ENCODE measurements at places on chromosomes 1 and 21.
A peak's percentile ranks its signal among the peaks of the same experiment; 100 is the strongest.

- no peak for DNase-seq
These were observed 49.4 kb downstream of the SYDE2 start for GRCh38 chr1:85151446-85151845.

GRCh38 chr1:184823080-184823479 is 68.4 kb upstream of the EDEM3 start:
- no peak for DNase-seq

DNA sequence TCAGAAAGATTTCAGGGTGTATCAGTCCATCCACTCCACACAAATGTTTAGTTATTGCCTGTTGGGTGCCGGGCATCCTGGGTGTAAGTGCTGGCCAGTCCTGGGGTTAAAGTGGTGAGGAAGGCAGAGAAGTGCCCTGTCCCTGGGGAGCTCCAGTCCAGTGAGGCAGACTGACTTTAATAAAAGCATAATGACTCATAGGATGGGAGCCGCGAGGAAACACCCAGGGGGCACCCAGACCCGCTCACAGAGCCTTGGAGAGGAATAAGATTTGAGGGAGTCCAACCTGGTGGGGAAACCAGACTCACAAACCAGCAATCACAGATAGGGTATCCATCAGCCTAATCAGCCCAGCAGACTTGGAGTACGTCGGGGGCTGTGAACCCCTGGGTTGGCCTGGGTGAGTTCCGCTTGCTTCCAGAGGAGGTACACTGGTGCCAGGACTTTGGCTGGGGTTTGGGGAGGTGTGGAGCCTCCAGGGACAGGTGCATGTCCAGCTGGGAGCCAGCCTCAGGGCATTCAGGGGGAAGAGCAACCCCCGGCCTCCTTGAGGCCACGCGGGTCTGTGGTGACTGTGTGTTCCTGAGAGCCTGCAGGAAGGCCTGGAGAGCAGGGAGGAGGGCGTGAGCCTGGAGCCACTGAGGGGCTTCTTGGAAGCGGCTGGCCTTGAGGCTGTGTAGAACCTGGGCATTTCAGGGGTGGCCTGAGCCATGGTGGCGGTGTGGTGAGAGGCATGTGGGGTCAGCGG is 3.7 kb downstream of the PEAR1 start:
- DNase-seq: no peak

DNA sequence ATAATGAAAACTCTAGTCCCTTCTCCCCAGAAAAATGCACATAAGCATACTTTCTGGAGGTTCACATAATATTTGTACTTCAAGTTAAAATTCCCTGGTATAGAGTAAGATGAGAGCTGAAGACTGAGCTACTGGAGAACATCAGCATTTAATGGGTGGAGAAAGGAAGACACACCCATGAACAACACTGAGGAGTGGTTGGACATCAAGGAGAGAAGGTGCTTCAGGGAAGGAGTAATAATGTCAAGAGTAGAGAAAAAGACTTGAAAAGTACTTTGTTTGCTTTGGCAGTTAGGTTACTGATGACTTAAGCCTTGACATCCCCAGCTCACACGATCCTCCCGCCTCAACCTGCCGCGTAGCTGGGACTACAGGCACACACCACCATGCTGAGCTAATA is 21.9 kb downstream of the PEA15 start:
- no peak for DNase-seq

- no peak for DNase-seq
These were observed 16.8 kb downstream of the GNG4 start for GRCh38 chr1:235632506-235633401.

GRCh38 chr1:7250597-7251453 is 465.6 kb downstream of the CAMTA1 start:
- no peak for DNase-seq

DNA sequence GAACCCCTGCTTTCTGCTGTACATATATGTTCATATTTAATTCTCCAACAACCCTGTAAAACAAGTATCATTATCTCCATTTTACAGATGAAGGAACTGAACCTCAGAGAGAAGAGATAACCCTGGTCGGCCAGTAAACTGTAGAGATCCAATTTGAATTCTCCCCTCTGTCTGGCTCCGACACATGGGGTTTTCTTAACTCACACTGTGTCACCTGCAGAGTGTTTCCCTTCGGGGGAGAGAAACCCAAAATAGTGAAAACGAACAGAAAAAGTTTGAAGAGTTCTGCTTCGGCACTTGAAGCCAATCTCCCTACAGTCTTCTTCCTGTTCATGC is 17.4 kb upstream of the BCAR3 start:
- no peak for DNase-seq

GRCh38 chr21:34790341-34790740 is 121.5 kb downstream of the CLIC6 start:
- DNase-seq: no peak

DNA sequence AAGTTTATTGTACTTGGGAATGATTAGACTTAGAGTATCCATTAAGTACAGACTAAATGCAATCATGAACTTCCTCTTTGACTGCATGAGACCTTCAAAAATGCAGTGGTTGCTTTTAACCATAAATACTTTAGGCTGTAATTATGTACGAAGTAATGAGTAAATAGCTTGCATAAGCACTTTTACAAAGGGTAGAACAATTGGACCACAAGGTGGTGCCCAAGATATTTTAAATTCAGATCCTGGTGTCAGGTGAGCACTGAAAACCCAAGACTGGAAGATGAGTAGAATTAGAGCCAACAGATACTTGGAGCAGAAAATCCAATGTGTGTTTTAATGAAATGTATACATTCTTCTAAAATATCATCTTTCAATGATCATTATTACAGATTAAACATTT is 43.4 kb upstream of the RHOU start:
- DNase-seq: no peak

DNA sequence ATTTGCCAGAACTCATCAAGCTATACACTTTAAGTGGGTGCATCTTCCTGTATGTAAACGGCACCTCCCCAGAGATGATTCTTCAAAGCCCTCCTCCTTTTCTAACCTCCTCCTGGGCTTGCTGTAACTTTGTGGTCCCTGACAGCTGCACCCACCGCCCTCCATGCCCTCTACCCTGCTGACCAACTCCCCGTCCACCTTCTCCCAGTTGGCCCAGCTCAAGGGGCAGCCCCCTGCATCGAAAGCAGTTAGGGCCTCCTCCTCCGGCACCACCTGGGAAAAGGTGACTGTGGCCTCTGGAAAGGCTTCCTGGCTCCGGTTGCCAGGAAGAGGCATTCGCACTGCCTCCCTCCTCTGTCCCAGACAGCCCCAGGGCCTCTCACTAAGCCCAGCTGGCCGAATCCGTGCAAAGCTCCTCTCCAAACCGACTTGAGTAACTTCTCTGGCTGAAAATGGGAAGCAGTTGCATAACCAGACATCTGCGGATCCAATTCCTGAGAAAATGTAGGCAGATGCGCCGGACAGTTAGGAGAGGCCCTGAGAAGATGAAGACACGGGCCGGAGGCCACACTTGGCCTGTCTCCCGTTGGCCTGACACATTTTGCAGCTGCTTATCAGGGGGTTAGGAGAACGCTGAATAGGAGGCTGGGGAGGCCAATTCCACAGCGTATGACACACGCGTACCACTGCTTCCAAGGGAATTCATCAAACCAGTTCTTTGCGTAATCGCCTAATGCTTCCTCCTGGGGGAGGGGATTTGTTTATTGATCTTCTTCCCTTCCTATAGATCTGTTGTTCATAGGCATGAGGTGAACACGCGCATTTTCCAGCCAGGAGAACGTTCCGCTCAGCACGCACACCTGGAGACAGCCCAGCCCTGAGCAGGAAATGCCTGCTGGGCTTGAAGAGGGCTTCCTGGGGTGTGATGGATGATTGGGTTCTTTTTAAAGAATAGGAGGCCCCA is 48.7 kb upstream of the COL6A2 start:
- no peak for DNase-seq

- DNase-seq: no peak
These were observed 315.9 kb upstream of the GREM2 start for GRCh38 chr1:240927821-240928220.

GRCh38 chr1:11541236-11541635 is 62.3 kb downstream of the DISP3 start:
- DNase-seq: no peak

DNA sequence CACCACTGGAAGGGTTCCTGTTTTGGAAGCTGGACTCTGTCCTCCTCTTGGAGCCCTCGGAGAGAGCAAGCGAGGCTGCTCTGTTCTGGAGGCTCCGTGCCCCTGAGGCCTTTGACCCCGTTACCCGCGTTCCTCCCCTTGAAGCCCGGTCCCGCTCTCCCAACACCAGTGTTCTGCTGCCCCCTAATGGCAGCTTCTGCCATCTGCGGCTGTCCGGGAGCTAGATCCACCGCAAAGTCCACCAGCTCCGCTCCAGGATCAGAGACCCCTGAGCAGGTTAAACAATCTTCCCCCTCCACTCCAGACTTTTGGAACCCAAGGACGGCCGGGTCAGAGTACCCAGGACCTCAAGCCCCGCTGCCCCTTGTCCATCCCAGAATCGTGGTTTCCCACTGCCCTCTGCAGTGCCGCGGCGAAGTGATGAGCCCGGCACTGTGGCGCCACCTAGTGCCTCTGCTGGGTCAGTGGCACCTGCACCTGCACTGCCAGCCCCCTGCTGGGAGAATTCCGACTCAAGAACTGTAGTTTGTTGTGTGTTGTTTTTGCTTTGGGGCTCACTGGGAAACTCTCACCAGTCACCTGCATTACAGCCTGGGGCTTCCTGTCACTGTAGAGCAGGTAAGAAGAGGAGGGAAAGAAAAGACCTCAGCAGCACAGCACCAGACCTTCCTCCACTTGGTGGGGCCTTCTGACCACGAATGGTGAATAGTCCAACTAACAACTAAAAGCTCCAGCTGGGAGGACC is 63.5 kb upstream of the NFASC start:
- DNase-seq: peak; percentile 82

DNA sequence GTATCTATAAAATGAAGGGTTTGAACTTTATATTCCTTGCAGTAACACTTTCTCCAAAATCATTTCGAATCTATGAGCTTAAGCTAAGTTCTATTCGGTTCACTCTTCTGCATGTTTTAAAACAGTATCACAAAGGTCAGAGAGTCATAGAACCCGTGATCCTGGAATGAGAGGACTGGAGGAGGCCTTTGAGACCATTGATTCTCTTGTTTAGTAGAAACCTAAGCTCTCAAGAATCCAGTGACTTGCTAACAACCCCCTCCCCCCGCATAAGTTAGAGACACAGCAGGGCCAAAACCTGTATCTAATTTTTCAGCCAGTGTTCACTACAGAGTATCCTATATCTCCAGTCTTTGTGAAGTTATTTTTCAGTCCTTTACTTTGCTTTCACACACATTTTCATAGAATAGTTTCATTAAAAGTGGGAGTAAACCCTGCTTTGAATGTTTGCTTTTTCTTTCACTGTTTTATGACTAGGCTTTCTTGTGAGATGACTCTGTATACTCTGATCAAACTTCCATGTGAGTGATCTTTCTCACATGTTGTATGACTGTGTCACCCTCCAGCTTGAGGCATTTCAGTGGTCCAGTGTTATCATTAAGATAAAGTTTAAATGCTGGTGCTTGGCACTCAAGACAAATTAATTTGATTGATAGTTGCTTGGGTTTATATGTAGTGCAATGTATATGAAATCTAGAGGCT is 275.4 kb upstream of the SGIP1 start:
- no peak for DNase-seq

DNA sequence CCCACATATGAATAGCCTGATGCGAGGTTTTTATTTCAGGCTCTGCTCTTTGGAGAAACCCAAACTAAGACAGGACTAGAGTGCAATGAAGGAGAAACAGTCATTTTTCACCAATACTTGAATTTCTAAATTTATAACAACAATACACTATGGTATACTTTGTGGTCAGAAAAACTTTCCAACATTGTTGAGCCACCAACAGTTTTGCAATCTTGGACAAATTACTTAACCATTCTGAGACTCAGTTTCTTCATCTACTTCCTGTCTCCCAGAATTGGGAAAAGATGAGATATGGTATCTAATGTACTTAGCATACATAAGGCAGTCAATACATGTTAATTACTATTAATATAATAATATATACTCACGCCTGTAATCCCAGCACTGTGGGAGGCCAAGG is 519.8 kb upstream of the PLXNA2 start:
- no peak for DNase-seq

DNA sequence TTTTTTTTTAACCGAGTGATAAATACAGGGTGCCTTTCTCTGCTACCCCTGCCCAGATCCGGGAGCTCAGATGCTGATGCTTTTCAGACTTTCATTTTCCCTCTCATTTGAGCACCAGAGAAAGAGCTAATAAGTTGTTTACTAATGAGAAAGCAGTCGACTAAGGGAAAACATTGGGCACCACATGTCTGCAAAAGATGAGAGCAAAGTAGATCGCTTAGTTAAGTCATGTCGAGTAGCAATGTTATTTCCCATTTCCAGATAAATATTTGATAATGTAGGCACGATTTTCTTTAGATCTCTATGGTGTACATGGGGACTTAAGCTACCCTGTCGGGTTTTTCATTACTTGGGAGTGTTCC is 1.2 kb downstream of the PKN2 start:
- DNase-seq: no peak

GRCh38 chr1:60059468-60059867 is 14.1 kb downstream of the C1orf87 start:
- DNase-seq: no peak

DNA sequence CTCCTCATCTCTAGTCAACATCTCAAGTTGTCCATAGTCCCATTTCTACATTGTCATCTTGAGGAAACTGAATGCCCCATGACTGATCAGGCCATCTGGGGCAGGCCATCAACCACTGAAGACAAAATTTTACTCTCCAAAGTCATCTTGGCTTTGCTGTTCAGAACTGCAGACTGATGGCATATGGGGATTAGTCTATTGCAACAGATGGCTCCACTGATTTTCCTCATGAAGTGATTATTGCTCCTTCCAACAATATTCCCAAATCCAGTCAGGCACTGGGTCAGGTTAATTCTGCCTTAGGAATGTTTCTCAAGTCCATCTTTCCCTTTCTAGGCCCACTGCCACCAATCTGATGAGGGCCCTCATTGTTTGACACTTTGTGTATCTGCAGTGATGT is 101.7 kb downstream of the ESRRG start:
- DNase-seq: no peak

GRCh38 chr1:24536391-24536840 is 19.5 kb upstream of the NCMAP start:
- DNase-seq: peak; percentile 43

- DNase-seq: no peak
These were observed 227.7 kb downstream of the KAZN start for GRCh38 chr1:14826172-14826636.

DNA sequence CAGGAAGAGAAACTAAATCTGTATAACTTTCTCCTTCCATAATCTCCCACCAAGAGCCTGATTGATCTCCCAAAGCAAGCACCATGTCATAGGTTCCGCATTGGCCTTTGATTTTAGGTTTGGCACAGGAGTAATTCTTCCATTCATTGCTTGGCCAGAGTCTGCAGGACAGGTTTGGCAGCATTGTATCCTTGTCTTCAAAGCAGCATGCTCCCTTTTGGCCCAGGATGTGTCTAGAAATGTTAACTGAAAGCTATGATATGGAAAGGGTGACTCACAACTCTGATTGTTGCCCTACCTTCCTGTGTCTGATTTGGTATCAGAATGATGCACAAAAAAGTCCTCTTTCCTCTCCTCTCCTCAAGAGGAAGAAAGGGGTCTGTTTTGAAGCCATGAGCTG is 824.3 kb upstream of the PRMT6 start:
- DNase-seq: no peak

- no peak for DNase-seq
These were observed 736.2 kb downstream of the PTPRU start for GRCh38 chr1:29972421-29973053.

Measured in activated CD4-positive, alpha-beta T cell treated with anti-CD3 and anti-CD28 coated beads for 24 hours (primary cell).